Cortex of kidney (tissue), 1 donor: ENCODE measurements at places on chromosomes 2 and 18.

DNA sequence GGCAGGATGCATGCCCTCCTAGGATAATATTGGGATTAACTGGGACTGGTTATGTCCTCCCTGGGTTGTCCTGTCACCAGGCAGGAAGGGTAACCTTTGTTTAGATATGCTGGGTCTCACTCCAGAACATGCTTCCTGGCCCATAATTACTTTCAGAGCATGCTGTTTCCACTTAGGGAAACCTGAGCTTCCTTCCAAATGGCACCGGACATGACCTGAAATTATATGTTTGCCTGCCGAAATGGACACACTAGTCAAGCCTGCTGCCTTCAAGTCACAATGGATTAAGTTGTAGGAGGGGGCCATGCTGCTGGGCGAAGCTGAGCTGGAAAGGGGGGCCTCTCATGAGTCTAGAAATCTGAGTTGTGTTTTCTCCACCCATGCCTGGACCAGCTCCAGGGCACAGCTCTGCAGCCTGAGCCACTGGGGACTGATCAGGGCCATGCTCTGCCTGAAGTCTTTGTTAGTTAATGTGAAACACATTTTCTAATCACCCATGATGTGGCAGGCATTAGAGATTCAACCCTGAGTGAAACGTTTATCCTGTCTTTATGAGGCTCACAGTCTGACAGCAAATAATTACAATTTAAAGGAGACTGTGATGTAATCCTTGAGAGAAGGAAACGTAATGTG is 273.3 kb downstream of the TNS1 start:
- DNase-seq = no peak

GRCh38 chr2:199581935-199582360 is 124.2 kb upstream of the SATB2 start:
- DNase-seq = no peak

GRCh38 chr2:172929644-172930043 is 146.0 kb upstream of the MAP3K20 start:
- no peak for DNase-seq

DNA sequence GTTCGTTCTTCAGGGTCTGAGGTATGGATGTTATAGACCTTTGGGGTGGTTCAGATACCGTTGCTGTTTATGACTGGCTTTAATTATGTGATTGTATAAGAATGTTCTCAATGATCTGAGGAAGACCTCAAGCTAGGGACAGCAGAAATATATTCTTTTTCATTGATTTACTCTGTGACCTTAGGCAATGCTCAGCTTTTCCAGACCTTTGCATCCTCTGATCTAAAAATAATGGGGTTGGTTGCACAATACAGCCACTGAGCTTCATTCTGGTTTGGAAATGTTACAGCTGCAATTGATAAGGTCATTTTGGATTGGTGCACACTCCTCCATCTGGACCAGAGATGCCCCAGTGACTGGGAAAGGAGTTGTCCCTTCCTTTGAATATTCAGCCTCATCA is 17.2 kb upstream of the CABYR start:
- no peak for DNase-seq

DNA sequence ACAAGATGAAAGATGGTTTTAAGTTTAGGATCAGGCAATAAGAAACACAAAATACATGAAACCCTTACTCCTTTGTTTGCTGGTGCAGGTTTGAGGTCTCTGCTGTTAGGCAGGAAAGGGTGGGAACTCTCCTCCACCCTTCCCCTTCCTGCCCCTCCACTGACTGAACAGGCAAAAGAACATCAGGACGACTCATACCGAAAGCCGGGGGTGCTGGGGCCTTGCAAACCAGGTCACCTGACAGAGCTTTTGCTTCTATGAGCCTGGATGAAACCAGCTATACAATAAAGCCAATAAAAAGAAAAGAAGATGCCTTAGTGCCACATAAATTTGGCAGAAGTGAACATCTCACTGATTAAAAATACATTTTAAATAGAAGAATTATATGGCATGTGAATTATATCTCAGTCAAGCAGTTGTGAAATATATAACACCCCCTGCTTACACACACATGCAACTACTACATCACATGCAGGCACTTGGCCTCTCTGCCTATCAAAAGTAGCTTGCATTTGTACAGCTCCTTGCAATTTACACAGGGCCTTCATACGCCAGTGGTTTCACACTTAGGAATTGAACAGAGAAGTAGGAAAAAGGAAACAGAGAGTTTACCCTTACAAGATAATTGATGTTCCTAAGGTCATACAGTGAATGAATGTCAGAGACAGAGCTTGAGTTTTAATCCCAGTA is 215.1 kb upstream of the TRIB2 start:
- DNase-seq = no peak

DNA sequence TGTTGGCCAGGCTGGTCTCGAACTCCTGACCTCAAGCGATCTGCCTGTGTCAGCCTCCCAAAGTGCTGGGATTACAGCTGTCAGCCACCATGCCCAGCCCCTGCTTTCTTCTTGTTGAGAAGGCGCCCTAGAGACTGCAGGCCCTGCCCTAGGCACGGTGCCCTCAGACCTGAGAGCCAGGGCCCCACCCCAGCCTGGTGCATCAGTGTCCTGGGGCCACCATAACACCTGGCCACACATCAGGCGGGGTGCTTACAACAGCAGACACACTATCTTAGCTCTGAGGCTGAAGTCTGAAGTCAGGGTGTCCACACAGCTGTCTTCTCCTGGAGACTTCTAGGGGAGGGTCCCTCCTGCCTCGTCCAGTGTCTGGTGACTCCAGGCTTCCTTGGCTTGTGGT is 120.6 kb downstream of the NDUFA10 start:
- no peak for DNase-seq

DNA sequence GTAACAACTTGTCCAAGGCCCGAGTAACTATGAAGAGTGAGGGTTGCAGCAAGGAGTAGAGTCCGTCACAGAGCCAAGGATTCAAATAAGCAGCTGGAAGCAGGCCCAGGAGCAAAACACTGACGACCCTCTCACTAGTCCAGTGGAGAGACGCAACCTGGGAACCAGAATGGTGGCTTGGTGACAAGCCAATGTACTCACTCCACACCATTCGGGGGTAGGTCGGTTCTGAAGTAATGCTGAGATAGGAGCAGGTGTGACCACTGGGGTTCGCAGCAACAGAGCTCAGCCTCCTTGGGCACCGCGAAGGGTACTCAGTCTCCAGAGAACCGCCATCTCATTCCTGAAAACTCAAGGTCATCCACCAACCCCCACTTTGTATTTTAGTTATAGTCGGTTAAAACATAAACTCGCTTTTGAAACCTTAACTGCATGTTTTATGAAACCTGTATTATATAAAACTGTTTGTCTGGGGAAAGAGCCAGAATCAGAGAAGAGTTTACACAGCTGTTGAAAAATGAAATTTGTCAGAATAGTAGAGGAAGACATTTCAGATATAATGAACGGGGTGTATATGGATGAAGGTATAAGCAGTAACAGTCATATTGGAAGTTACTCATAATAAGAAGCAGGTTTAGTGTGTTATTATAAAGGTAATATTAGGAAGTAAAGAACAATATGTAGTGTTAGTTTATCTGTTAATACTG is 8.6 kb downstream of the ANKRD62 start:
- no peak for DNase-seq

DNA sequence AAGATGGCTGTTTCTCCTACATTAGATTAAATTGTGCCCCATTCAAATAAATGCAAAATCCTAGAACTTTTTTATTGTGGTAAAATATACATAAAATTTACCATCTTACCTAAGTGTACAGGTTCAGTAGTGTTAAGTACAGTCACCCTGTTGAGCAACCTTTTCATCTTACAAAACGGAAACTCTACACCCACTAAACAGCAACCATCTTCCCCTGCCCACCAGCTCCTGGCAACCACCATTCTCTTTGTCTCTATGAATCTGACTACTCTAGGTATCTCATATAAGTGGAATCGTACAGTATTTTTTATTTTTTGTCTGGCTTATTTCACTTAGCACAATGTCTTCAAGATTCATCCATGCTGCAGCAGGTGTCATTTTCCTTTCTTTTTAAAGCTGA is 53.0 kb downstream of the ASXL2 start:
- DNase-seq = no peak

- DNase-seq = no peak
These were observed 80.7 kb downstream of the ACSL3 start for GRCh38 chr2:222941510-222942032.

GRCh38 chr2:55140316-55141219 is 90.3 kb upstream of the RTN4 start:
- DNase-seq = no peak

GRCh38 chr2:239881561-239882320 is 143.4 kb downstream of the NDUFA10 start:
- DNase-seq = no peak

DNA sequence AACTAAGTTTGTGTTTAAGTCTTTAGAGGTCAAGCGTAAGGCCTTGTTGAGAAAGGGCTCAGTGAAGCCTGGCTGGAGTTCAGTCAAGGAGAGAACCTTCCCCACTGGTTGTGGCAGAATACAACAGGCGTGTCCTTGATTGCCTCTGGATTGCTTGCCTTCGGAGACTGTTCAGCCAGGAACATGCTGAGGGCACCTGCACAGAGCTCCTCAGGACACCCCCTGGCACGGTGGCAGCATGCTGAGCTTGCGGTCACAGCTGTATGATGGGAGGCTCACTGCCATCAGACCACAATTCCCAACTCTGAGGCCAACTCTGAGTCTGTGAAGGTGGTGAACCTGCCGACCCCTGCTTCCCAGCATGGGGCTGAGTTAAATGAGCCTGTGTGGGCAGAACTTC is 130.0 kb downstream of the LPIN1 start:
- DNase-seq = no peak

GRCh38 chr18:14944838-14945237 is 196.9 kb downstream of the ANKRD30B start:
- DNase-seq = no peak

- no peak for DNase-seq
These were observed 109.1 kb downstream of the CABLES1 start for GRCh38 chr18:23244401-23244800.

- no peak for DNase-seq
These were observed 12.2 kb downstream of the SH3BP4 start for GRCh38 chr2:234963773-234964615.

GRCh38 chr18:77103991-77104531 is 28.5 kb downstream of the MBP start:
- DNase-seq = no peak

DNA sequence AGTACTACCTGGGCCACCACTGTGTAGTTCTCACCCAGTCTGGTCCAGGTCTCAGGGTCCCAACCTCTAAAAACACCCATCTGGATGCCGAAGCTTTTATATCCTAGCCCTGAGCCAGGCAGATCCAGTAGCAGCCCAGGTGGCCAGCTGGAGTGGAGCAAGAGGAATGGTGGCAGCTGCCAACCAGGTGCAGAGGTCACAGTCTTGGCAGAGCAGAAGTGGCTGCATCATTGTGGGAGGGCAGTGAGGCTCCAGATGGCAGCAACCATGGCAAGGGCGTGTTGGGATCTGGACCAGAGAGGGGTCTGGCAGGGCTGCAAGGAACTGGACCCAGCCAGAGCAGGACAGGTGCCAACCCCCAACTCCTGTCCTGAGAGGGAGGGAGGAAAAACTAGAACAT is 72.2 kb upstream of the AGAP1 start:
- no peak for DNase-seq

DNA sequence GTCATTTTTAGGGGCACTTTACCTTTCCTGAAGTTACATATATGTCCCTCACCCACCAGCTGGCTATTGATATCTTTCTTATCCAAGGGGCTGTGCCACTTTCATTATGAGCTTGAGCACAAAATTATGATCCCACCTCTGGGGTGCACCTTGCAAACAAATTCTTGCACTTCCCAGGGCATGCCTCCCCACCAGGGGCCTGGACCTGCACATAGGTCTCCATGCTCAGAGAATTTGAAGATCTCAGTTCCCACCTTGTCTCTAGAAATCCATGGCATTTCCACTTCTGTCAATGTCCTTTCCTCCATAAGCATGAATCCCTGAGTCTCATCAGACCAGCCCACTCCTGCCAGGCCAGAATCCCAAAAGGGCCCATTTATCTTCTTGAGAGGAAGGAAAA is 449.1 kb upstream of the REG3G start:
- no peak for DNase-seq

DNA sequence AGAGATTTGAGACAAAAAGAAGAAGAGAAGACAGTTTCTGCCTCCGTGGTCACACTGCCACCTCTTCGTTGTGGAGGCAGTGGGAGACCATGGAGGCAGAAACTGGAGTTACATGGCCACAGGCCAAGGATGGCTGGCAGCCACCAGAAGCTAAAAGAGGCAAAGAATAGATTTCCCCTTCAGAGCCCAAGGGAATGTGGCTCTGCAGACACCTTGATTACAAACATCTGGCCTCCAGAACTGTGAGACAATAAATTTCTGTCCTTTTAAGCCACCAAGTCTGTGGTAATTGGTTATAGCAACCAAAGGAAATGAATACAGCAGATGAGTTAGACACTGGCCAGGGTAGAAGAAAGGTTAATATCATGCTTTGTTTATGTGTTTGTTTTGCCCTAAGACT is 420.4 kb upstream of the LYPD1 start:
- DNase-seq = no peak

- DNase-seq = no peak
These were observed 23.6 kb upstream of the ID2 start for GRCh38 chr2:8658064-8658862.

DNA sequence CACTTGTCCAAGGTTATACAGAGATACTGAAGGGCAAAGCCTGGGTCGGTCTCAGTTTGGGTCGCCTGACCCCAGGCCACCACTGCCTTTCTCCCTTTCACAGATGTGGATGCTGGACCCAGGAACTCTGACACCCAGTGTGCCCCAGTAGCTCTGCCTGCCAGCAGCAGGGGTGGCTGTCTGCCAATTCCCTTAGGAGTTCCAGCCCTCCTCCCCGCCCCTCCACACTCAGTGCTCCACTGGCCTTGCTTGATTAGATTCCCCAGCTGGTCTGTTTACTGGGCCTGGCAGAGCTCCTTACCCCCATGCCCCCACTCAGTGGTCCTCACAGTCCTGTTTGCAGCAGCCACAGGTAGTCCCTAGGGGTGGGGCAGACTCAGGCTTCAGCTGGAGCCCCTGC is 75.5 kb downstream of the NPAS2 start:
- no peak for DNase-seq

- no peak for DNase-seq
These were observed 213.8 kb downstream of the DSC3 start for GRCh38 chr18:30828700-30829099.

DNA sequence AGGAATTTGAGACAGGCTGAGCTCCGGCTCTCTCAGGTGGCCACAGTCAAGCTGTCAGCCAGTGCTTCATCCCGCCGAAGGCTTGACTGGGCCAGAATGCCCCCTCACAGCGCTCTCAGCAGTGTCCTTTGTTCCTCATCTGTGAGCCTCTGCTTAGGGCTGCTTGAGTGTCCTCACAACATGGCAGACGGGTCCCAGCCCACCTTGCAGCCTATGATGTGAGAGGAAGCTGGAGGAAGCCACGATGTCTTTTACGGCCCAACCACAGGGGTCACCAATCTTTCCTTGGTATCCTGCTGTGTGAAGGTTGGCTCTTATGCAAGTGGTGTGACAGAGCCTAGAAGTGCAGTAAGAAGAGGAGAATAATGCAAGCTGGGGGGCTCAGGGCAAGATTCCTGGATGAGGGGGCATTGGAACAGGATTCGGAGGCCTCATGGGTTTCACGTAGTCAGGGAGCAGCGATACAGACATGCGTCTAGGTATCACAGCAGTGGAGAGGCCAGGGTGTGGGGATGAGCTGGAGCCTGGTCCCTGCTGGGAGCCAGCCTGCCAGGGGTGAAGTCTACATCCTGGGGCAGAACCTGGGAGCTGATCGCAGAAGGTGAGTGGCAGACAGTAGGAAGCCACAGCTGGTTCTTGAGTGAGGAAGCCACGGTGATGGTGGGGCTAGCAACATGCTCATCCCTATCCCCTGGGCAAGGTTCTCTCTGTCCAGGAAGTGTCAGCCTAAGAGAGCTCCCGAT is 234.1 kb downstream of the GLI2 start:
- DNase-seq = no peak
